ENCODE measurements at places on chromosomes 16 and 17. TPM values are rescaled to one million over a fixed set of nuclear protein-coding genes. Genes with fewer than 3 reads are reported as not detected.
A peak's percentile ranks its signal among the peaks of the same experiment; 100 is the strongest.

The NPIPB2 gene
- total RNA-seq = 19.1 TPM

The SUMO2 gene
- 216 TPM for total RNA-seq

The CCL23 gene
- not detected for total RNA-seq

The ARL5C gene
- total RNA-seq = not detected

DNA sequence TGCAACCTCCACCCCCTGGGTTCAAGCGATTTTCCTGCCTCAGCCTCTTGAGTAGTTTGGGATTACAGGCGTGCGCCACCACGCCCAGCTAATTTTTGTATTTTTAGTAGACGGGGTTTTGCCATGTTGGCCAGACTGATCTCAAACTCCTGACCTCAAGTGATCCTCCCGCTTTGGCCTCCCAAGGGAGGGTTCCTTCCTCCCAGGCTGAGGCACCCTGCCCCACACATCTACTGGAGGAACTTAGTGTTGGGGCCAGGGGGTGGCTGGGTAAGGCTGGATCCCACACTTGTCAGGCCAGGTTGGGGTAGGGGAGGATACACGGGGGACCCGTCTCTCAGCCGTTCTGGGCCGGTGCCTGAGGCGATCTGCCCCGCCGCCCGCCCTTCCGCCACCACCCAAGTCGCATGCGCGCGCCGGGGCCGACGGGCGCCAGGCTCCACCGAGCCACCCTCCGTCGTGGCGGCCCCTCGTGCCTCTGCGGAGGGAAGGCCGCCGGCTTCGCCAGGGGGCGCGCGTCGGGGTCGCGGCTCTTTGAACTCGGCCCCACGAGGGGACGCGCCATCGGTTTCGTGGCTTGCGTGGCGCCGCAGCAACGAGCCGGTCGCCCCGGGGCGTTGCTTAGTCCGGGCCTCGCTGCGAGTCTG, 15.9 kb downstream of the GRB7 start:
- peaks cover 41% of the 10 kb centered on the region for H3K4me1 ChIP-seq
- H3K4me3 ChIP-seq = peak overlapping the region; percentile 86
- peak overlapping the region; percentile 16 for H3K27ac ChIP-seq

GRCh38 chr16:6189216-6189615, 1091.6 kb upstream of the EEF2KMT start:
- no peaks in the 10 kb centered on the region for H3K4me1 ChIP-seq
- no peak for DNase-seq
- H3K4me3 ChIP-seq = no peak overlapping the region
- no peaks in the 10 kb centered on the region for H3K27me3 ChIP-seq
- no peaks in the 10 kb centered on the region for H3K36me3 ChIP-seq
- no peak overlapping the region for H3K27ac ChIP-seq

- peaks cover 19% of the 10 kb centered on the region for H3K4me1 ChIP-seq
- H3K36me3 ChIP-seq = no peaks in the 10 kb centered on the region
- no peak for DNase-seq
- H3K27ac ChIP-seq = no peak overlapping the region
Measured at GRCh38 chr16:716200-716568, 1.3 kb downstream of the METRN start.

GRCh38 chr17:2551493-2551892, 39.8 kb upstream of the METTL16 start:
- no peak overlapping the region for H3K27ac ChIP-seq
- no peak overlapping the region for H3K4me3 ChIP-seq
- H3K36me3 ChIP-seq = no peaks in the 10 kb centered on the region
- no peaks in the 10 kb centered on the region for H3K4me1 ChIP-seq

- peaks cover 62% of the 10 kb centered on the region for H3K27me3 ChIP-seq
- H3K36me3 ChIP-seq = peaks cover 2% of the 10 kb centered on the region
- no peak overlapping the region for H3K27ac ChIP-seq
- H3K4me3 ChIP-seq = no peak overlapping the region
- DNase-seq = no peak
- peaks cover 10% of the 10 kb centered on the region for H3K4me1 ChIP-seq
Measured at GRCh38 chr16:87552072-87552718, 50.1 kb upstream of the JPH3 start.

GRCh38 chr16:4935241-4935855, 1.6 kb downstream of the PPL start:
- H3K4me3 ChIP-seq = peak overlapping the region; percentile 71
- H3K36me3 ChIP-seq = no peaks in the 10 kb centered on the region
- peaks cover 57% of the 10 kb centered on the region for H3K27me3 ChIP-seq
- peaks cover 9% of the 10 kb centered on the region for H3K4me1 ChIP-seq
- DNase-seq = no peak

GRCh38 chr16:87794485-87795078, 28.8 kb upstream of the KLHDC4 start:
- H3K27ac ChIP-seq = no peak overlapping the region
- H3K4me1 ChIP-seq = no peaks in the 10 kb centered on the region

GRCh38 chr16:68013440-68013839, 2.3 kb downstream of the DPEP2NB start:
- H3K27me3 ChIP-seq = no peaks in the 10 kb centered on the region
- no peak overlapping the region for H3K27ac ChIP-seq
- no peak overlapping the region for H3K4me3 ChIP-seq
- no peak for DNase-seq

DNA sequence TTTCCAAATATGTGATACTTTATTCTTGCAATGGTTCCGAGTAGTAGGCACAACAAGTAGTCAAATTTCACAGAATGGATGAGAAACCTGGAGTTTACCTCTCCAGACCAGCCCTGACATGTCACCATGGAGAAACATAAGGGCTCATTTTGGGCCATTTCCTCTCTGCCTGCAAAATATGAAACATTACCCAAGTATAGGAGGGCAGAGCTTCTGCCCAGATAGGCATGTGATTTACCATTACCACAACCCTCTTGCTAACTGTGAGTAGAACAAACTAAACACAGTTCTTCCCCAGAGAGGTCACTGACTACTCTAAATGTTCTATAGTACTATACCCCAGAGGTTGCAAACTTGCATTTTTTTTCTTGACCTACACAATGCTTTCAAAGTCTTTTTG, 15.7 kb upstream of the KPNB1 start:
- H3K27ac ChIP-seq = no peak overlapping the region
- H3K27me3 ChIP-seq = no peaks in the 10 kb centered on the region
- H3K4me3 ChIP-seq = no peak overlapping the region
- DNase-seq = no peak
- H3K4me1 ChIP-seq = peaks cover 8% of the 10 kb centered on the region

- DNase-seq = no peak
- H3K36me3 ChIP-seq = no peaks in the 10 kb centered on the region
- no peak overlapping the region for H3K4me3 ChIP-seq
- no peaks in the 10 kb centered on the region for H3K27me3 ChIP-seq
Measured at GRCh38 chr17:57666201-57666870, 78.8 kb downstream of the CCDC182 start.

Measured in T-helper 17 cell (primary cell).